ENCODE measurements at places on chromosomes 7 and 10.

DNA sequence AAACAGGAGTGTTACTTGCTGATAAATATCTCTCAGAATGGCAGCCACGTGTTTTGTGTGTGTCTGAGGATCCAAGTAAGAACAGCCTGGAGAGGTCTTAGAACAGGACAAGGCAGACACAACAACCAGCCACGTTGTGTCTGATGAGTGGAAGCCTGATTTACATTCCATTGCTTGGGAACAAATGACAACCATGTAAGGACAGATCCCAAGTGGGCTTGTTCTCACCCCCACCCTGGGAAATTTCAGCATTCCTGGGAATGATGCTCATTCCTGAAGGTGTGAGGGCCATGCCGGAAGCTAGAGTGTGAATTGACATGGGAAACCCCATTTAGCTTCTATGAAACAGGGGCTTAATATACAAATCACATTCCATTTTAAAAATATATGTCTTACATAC is 35.9 kb downstream of the IL6 start:
- DNase-seq, result no peak

GRCh38 chr7:33485747-33486493 is 356.6 kb downstream of the BBS9 start:
- DNase-seq, result no peak

GRCh38 chr7:129771201-129771927 is 159.8 kb downstream of the NRF1 start:
- no peak for DNase-seq

GRCh38 chr7:26912338-26912737 is 47.9 kb upstream of the SKAP2 start:
- no peak for DNase-seq

DNA sequence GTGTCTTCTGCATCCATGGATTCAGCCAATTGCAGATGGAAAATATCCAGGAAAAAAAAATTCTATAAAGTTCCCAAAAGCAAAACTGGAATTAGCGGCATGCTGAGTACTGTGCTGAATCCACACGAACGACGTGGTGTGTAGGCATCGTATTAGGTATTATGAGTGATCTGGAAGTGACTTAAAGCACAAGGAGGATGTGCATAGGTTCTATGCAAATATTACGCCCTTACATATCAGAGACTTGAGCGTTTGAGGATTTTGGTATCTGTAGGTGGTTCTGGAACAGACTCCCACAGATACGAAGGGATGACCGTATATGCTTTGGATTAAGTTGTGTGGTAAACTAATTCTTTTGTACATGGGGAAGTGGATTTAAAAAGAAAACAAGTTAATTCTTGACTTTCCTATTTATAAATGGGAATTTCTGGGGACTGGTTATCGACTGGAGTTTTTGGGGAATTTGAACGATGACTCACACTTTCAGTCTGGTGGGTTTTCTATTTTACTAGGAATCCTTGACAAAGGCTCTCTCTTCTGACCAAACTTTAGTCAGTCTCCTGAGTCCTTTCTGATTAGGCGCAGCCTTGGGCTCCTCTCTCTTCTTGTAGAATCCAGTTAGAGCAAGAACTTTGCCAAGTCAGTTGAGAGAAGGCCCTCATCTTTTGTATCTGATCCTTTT is 5.4 kb upstream of the NUB1 start:
- DNase-seq, result no peak

- no peak for DNase-seq
Measured at GRCh38 chr10:49834976-49835375, 72.9 kb upstream of the OGDHL start.

DNA sequence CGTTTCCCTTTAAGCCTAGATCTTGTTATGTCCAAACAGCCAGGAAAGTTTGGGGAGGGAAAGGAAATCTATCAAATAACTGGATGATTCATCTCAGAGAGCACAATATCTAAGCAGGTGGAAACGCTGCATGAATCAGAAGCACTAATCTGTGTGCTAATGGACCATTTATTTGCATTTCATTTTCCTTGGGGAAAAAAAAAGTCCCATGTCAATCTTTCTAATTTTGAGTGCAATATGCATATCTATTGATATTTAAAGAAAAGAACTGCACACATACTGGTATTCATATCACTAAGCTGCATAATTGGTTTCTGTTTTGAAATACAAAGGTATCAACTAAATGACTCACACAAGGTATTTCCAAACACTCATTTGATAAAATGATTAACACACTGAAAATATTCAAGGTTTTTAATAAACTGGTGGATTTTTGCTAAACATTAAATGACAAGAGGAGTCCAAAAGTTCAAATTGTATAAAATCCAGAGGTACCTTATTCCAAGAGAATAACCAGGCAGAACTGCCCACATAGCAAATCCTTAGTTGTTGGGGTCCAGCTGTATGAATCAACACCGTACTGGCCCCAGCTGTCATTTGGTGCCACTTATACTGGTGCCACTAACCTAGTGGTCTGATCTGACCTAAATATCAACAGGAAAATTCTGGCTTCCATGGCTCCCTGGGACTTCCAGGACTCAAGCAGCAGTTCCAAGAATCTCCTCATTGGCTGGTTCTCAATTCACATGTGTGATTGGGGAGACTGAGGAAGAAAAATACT is 122.2 kb upstream of the SP4 start:
- DNase-seq, result no peak

GRCh38 chr7:14637968-14638367 is 264.6 kb downstream of the DGKB start:
- no peak for DNase-seq

- DNase-seq, result no peak
Measured at GRCh38 chr10:119268428-119268827, 61.1 kb downstream of the GRK5 start.

GRCh38 chr10:72173262-72173618 is 42.6 kb upstream of the ANAPC16 start:
- no peak for DNase-seq

GRCh38 chr10:120328647-120329046 is 128.4 kb upstream of the PLPP4 start:
- DNase-seq, result no peak

- DNase-seq, result no peak
Measured at GRCh38 chr10:80411267-80411668, 2.9 kb downstream of the PRXL2A start.

DNA sequence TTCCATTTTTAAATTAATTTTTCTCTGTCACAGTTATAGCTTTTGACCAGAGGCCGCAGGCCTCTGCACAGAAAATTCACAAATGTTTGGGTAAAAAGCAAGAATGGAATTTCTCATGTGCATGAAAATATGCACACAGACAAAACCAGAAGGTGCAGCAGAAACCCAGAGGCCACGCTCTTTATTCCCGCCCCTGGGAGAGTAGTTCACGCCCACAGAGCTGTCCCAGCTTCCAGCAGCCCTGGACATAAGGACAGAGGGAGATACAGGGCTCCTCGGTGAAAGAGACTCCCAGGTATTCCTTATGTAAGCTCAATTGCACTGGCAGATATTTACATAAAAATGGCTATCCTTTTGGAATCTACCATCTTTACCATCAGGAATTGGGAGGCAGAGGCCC is 245.2 kb upstream of the NFE2L3 start:
- DNase-seq, result no peak

DNA sequence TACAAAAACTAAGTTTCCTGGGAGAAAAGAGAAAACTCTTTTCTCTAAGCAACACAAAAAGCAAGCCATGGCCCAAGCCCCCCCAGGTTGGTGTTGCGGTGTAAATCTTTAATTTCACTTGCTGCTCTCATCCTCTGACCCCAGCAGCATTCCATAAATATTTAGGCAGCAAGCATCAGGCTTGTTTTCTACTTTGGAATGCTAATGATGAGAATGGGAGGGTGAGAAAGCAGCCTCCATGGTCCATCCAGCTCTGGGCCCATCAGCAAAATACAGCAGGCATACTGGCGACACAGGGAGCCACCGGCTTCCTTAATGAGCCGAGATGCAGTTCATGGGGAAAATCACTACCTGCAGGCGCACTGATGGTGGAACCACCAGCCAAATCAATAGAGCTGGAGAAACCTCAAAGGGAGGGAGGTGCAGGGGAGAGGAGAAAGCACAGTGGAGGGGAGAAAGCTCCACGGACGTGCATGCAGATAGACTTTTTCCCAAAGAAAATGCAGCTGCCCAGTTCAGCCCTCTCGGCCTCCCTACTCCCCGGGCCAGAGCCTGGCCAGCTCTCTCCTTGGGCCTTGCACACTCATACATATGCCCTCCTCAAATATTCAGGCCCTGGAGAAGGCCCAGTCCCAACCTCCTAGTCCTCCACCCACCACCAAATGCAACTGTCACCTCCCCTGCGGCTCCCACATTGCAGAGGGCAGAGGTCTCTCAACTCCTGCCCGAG is 131.9 kb downstream of the GRID1 start:
- DNase-seq, result no peak

DNA sequence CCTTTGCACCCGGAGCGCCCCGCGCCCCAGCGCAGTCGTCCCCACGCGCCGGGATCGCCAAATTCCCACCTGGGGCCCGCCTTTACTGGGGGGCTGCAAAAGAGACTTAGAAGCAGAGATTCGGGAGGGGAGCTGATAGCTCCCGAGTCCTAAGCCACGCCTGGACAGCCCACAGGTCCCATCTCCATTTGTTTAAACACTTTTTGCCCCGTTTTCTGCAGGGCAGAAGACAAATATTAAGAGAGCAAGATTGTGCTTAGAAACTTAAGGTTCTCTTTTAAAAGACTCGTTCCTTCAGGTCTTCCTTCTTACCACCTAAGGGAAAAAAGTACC is 299.1 kb upstream of the NFE2L3 start:
- no peak for DNase-seq

DNA sequence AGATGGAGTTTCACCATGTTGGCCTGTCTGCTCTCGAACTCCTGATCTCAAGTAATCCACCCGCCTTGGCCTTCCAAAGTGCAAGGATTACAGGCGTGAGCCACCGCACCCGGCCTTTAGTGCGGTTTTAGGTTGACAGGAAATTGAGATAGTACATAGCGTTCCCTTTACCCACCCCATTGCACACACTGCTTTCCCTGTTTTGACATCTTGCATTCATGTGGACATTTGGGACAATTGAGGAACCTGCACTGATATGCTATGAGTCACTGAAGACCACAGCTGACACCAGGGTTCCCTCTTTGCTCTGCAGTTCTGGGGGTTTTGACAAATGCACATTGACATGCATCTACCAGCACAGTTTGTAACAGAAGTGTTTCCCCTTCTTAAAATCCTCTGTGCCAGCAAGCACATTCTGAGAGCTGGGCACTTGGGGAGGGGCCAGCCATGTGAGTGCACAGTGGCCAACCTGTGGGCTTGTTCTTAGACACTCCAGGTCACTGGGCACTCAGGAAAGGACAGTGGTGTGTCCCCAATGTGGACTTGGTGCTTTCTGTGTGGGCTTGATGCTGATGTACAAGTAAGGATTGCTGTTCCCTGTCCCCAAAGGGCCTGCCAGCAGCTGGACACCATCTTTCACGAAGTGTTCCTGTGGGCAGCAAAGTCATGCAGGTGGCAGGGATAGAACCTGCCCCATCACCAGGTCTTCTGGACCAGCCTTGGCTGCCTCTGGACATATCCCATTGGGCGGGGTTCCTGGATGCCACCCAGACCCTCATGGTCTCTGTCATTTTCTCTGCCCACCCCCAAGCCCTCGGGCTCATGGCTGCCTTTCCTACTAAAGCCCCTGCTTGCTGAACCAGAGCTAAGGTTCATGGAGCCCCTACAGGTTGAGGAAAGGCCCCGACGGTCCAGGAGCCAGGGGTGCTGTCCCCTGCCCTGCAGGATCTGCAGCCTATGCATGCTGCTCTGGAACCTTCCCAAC is 579.8 kb downstream of the GLRX3 start:
- no peak for DNase-seq

DNA sequence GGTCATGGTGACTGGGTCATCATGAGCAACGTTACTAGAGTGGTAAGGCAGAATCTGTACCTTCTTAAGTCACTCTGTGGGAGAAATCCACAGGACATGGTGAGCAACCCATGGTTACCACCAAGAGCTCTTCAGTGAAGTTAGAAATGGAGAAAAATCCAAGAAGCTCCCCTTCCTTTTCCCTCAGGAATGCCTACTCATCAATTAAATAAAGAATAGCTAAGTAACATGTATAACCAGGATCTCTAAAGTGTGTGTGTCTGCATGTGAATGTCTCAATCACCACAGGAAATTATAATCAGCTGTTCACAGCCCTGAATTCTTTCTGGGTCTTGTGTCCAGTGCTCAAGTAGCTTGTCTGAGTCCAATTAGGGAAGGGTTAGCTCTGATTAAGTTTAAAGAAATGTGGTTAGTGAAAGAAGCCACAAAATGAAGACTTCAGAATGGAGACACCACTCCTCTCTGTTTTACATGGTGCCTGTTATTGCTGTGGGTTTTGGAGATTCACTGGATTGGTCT is 73.2 kb downstream of the SEM1 start:
- DNase-seq, result no peak
